ENCODE measurements at places on chromosomes 7 and 10. TPM values are rescaled to one million over a fixed set of nuclear protein-coding genes. Genes with fewer than 3 reads are reported as not detected.
A peak's percentile ranks its signal among the peaks of the same experiment; 100 is the strongest.

- H3K27me3 ChIP-seq, result no peaks in the 10 kb centered on the region
- H3K4me3 ChIP-seq, result no peak overlapping the region
- H3K27ac ChIP-seq, result no peak overlapping the region
- peaks cover 24% of the 10 kb centered on the region for H3K4me1 ChIP-seq
- H3K36me3 ChIP-seq, result peaks cover 6% of the 10 kb centered on the region
- DNase-seq, result no peak
Observed at GRCh38 chr7:128019288-128019687, 11.9 kb downstream of the LRRC4 start.

DNA sequence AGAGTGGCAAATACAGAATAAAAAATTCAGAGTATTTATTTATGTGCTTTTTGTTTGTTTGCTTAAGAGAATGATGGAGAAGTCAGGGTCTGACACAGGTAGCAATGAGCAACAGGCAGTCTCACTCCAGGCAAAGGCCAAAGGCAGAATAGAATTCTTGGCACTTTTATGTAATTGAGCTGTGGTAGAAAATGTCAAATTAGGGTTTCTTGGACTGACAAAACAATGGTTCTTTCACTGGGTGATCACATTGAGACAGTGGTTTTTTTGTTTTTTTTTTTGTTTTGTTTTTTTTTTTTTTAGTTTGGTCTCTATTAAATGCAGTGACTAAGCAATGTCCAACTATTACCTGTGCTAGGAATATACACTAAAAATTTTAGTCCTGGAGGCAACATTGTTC, 27.4 kb downstream of the POM121L12 start:
- H3K36me3 ChIP-seq, result no peaks in the 10 kb centered on the region
- H3K4me1 ChIP-seq, result no peaks in the 10 kb centered on the region
- H3K27ac ChIP-seq, result no peak overlapping the region

Gene EBF3
- total RNA-seq, result not detected

DNA sequence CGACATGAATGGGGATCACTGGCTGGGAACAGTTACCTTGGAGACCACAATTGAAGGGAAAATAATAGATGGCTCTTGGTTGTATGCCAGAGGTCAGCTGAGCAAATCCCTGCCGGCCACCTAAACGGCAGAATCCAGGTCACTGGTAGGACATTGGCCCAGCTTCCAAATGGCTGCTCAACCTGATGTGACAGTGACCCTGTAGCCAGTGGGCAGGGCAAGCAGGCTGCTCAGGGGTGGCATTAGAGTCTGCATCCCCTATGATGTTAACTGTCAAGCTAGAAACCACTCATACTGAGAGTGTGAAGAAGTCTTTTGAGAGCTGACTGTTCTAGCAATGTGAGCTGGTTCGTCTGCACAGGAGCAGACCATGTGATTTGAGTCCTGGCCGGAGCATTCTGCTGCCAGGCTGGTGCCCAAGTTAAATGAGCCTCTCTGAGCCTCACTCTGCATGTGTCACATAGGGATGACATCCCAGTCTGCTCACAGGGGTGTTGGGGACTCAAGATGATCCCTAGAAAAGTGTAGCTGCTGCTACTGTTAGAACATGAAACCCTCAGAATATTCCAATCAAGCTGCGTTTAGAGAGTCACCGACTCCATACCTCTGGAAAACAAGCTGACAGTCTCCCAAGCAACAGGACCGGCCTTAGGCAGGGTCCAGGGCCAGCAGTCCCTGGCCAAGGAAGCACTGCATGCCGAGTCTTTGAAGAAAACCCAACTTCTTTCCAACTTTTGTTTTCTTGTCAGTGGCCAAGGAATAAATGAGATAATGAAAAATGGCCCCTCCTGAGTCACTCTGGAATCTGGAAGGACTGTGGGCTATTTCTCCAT, 69.7 kb downstream of the VWA2 start:
- DNase-seq, result no peak
- H3K27me3 ChIP-seq, result no peaks in the 10 kb centered on the region
- peaks cover 37% of the 10 kb centered on the region for H3K36me3 ChIP-seq
- H3K4me3 ChIP-seq, result no peak overlapping the region
- H3K27ac ChIP-seq, result no peak overlapping the region
- H3K4me1 ChIP-seq, result peaks cover 10% of the 10 kb centered on the region

- no peaks in the 10 kb centered on the region for H3K4me1 ChIP-seq
- no peak overlapping the region for H3K4me3 ChIP-seq
- H3K27ac ChIP-seq, result no peak overlapping the region
- H3K36me3 ChIP-seq, result no peaks in the 10 kb centered on the region
Observed at GRCh38 chr10:35792291-35792690, 150.2 kb upstream of the FZD8 start.

Gene INMT
- total RNA-seq, result 27.2 TPM

Gene CAMK2B
- not detected for total RNA-seq

- H3K4me1 ChIP-seq, result peaks cover 30% of the 10 kb centered on the region
- no peaks in the 10 kb centered on the region for H3K36me3 ChIP-seq
- H3K27ac ChIP-seq, result no peak overlapping the region
- DNase-seq, result peak; percentile 22
- no peaks in the 10 kb centered on the region for H3K27me3 ChIP-seq
- H3K4me3 ChIP-seq, result no peak overlapping the region
Observed at GRCh38 chr10:132535065-132535651, 2.4 kb upstream of the INPP5A start.

DNA sequence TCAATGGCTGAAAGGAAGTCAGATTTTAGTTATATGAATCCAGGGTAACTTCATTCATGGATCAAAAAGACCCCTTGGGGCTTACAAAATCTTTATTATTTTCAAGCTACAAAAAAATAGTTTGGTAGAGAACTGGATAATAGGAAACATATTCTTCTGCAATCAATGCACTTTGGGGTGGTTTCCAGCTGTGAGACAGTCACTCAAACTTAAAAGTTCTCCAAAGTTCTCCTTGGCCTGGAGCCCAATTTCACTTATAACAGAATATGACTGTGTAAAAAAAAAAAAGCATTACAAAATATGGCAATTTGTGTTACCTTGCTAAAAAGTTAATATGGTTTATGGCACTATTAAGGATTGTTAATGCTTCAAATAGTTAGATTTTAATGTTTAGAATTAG, 255.5 kb downstream of the AGMO start:
- H3K4me1 ChIP-seq, result no peaks in the 10 kb centered on the region
- no peaks in the 10 kb centered on the region for H3K27me3 ChIP-seq
- no peak overlapping the region for H3K27ac ChIP-seq
- no peak overlapping the region for H3K4me3 ChIP-seq

DNA sequence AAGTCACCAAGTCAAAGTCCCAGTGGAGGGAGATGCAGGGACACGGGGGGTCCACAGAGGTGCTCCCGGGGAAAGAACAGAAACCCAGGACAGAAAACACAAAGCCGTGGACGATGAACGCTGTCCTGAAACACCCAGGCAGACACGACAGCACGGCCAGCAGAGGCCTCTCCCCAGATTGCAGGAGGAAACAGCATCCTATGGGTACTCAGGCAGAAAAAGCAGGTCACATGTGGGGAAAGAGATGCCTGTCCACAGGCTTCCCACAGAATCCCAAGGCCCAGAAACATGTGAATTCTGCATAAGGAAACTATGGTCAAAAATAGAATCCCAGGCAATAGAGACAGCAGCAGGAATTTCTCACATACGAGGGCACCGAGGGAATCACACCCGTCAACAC, 53.6 kb upstream of the ADGRA1 start:
- no peak for DNase-seq
- no peaks in the 10 kb centered on the region for H3K36me3 ChIP-seq
- no peak overlapping the region for H3K27ac ChIP-seq
- no peaks in the 10 kb centered on the region for H3K4me1 ChIP-seq
- H3K4me3 ChIP-seq, result no peak overlapping the region

DNA sequence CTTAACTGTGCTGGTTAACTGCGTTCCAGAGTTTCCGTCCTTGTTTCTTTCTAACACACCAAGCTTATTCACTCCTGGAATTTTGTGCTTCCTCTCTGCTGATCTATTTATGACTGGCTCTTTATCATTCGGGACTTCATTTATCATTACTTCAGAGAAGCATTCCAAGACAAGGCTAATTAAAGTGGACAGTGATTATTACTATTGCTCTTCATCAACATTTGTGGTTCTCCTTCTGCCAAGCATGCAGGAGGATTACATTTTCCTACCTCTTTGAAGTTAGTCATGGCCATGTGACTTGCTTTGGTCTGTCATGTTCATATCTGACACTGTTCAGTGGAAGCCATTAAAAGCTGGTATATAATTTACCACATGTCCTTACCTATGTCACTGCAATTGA, 172.4 kb upstream of the AGR3 start:
- H3K27me3 ChIP-seq, result no peaks in the 10 kb centered on the region
- H3K4me3 ChIP-seq, result no peak overlapping the region
- no peak overlapping the region for H3K27ac ChIP-seq

GRCh38 chr10:114600057-114600456, 58.0 kb downstream of the ABLIM1 start:
- no peak overlapping the region for H3K4me3 ChIP-seq
- H3K36me3 ChIP-seq, result peaks cover 5% of the 10 kb centered on the region
- no peak overlapping the region for H3K27ac ChIP-seq
- DNase-seq, result no peak
- no peaks in the 10 kb centered on the region for H3K4me1 ChIP-seq

Gene CALML3
- total RNA-seq, result not detected

Gene HECTD2
- total RNA-seq, result 20.9 TPM

Gene PNLIPRP3
- total RNA-seq, result not detected

DNA sequence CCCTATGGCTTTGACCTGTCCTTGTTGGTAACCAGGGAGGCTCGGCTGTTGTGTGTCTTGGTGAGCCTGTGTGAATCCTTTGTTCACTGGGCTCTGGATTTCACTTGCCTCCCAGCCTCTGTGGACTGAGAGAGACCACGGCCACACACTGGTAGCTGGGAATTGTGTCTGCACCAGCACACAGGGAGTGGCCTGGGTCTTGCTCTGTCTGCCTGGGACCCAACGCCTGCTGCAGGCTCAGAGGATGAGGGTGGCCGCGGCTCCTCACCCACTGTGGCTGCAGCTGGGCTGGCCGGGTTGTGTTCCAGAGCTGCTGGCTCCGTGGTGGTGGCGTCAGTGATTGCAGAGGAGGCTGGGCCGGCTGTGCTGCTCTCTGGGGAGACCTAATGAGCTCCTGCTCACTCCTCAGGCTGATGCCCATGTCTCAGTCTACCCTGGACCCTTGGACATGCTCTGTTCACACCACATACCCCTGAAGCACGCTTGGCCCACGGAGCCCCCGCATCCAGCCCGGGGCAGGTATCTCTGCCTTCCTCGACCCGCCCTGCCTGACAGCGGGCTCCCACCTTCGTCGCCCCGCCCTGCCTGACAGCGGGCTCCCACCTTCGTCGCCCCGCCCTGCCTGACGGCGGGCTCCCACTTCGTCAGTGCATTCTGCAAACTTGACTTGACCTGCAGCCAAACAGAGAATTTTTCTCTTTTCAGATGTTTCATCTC, 328.5 kb downstream of the ADARB2 start:
- peak; percentile 19 for DNase-seq
- H3K4me1 ChIP-seq, result no peaks in the 10 kb centered on the region
- no peaks in the 10 kb centered on the region for H3K36me3 ChIP-seq
- no peaks in the 10 kb centered on the region for H3K27me3 ChIP-seq
- no peak overlapping the region for H3K27ac ChIP-seq

GRCh38 chr10:63671317-63671937, 150.2 kb downstream of the REEP3 start:
- peaks cover 16% of the 10 kb centered on the region for H3K4me1 ChIP-seq
- no peaks in the 10 kb centered on the region for H3K27me3 ChIP-seq
- H3K27ac ChIP-seq, result peak overlapping the region; percentile 61
- no peak overlapping the region for H3K4me3 ChIP-seq
- H3K36me3 ChIP-seq, result no peaks in the 10 kb centered on the region
- peak; percentile 70 for DNase-seq

DNA sequence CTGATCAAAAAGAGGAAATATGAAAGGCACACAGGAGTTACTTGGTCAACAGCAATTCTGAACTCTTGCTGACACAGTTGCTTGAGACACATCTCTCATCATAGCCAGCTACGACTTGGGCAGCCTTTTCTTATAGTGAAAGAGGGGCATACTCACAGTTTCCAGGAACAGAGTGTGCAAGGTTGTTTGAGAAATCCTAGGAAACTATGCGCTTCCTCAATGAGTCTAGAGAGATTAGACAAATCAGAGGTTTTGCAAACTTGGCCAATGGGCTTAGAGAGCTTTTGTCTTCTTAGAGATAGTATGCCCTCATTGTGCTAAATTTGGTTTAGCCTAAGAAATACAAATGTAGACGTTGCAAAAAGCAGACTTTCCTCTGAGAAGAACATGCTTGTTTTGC, 370.4 kb downstream of the HGF start:
- no peaks in the 10 kb centered on the region for H3K27me3 ChIP-seq
- no peak overlapping the region for H3K27ac ChIP-seq
- H3K4me1 ChIP-seq, result no peaks in the 10 kb centered on the region
- H3K36me3 ChIP-seq, result no peaks in the 10 kb centered on the region

GRCh38 chr10:29158066-29158465, 130.8 kb upstream of the LYZL1 start:
- no peaks in the 10 kb centered on the region for H3K4me1 ChIP-seq
- DNase-seq, result no peak
- no peak overlapping the region for H3K4me3 ChIP-seq
- H3K27ac ChIP-seq, result no peak overlapping the region
- no peaks in the 10 kb centered on the region for H3K27me3 ChIP-seq
- H3K36me3 ChIP-seq, result no peaks in the 10 kb centered on the region

DNA sequence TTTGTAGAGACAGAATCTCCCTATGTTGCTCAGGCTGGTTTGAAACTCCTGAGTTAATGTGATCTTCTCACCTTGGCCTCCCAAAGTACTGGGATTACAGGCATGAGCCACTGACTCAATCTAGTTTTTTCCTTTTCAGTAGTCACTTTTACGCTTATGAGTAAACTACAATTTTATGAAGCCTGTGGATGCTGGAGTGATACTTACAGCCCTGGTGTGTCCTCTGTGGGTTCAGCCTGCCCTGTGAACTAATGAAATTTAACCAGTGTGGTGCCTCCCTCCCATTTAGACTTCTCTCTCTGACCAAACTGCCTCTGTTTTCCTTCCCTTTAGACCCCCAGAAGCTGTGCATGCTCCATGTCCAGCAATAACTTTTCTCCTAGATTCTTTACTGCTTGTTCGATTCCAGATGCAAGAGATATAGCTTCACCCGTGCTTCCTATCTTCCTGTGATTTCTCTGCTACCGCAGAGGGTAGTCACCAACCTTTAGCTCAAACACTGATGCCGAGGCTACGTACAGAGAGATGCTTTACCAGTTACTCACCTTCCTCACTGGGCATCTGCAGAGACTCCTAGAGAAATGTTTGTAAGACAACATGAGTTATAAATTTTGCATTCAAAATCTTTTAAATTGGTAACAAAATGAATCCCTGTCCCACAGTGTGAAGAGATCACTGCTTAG, 90.8 kb downstream of the KIAA1217 start:
- H3K4me3 ChIP-seq, result no peak overlapping the region
- no peak for DNase-seq
- H3K4me1 ChIP-seq, result no peaks in the 10 kb centered on the region
- no peaks in the 10 kb centered on the region for H3K36me3 ChIP-seq
- H3K27me3 ChIP-seq, result no peaks in the 10 kb centered on the region
